ENCODE measurements at places on chromosomes 3 and 15. TPM values are rescaled to one million over a fixed set of nuclear protein-coding genes. Genes with fewer than 3 reads are reported as not detected.

DNA sequence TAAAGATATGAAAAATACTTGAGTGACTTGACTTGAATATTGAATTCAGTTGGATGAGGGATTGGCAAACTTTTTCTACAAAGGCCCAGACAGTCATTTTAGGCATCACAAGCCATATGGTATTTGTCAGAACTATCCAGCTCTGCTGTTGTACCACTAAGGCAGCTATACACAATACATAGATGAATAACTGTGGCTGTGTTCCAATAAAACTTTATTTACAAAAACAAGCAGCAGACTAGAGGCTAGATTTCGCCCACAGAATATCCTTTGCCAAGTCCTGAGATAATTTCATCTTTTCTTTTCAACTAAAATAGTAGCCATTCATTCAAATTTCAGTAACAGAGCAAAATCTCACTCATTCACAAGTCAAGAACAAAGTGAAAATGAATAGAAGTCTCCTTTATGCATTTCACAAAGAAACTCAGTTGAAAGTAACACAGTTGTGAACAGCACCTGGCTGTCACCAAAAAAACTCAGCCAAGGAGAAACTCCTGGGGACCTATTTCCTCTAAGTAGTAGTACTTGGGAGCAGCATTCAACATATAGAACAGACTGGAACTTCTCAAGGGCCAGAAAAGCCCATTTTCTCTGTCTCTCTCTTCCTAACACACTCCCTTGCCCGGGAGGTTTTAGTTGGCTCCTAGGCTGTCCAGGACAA is 56.3 kb downstream of the OSBPL10 start:
- no peak for DNase-seq

- DNase-seq, result peak; percentile 70
Measured at GRCh38 chr3:25663869-25664811, 567 bp downstream of the TOP2B start.

DNA sequence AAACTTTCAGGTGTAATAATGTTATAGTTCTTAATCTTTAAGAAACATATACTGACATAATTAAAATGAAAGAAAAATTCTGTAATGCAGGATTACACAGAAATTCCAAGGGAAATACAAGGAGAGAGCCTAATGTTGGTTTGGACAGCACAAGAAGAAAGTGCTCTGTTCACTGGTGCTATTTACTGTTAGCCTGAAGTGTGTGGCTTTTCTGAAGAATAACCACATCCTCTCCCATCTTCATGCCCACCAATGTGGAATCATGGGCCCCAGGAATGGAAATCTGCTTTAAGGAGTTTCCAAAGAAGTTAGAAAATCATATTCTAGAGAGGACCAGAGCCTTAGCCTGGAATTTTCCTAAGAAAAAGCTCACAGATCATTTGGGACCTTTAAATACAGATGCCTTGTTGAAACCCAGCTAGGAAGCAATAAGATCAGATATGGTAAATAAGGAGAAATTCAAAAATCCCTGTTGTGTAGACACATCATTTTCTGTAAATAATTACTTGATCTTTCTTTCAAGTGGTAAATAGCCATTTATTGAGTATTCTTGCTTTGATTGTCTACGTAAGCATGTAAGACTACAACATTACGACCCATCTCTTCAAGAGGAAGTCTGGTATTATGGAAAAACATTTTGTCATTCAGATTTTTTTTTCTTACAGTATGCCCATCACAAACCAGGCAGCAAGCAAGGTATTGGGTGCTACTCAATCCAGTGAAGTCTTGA is 10.3 kb upstream of the USP50 start:
- DNase-seq, result no peak

CP gene
- total RNA-seq, result 1.0 TPM

FNDC3B gene
- 126 TPM for total RNA-seq

GRCh38 chr3:16319723-16320122 is 54.7 kb downstream of the OXNAD1 start:
- DNase-seq, result no peak

CNTN4 gene
- total RNA-seq, result 0.17 TPM

DNA sequence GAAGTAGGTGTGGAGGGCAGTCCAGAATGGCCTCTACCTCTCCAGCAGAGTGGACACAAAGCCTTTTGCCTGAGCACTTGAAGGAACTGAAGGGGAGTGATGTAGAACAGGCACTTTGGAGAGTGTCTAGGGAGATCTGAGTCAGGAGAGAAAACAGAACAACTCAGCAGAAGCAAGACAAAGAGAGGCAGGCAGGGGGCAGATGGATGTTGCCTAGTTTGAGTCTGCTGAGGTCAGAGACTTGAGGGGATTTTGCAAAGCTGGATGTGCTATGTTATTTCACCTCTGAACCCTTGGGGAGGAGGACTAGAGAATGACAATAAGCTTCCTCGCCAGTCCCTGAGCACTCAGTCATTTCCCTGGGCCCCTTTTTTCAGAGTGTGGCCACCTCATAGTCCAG is 366.4 kb downstream of the EPHB1 start:
- no peak for DNase-seq

- DNase-seq, result no peak
Measured at GRCh38 chr15:28101983-28102441, 2.9 kb upstream of the OCA2 start.

- no peak for DNase-seq
Measured at GRCh38 chr3:159149633-159150032, 347.8 kb downstream of the MFSD1 start.

LRTM1 gene
- not detected for total RNA-seq

GRCh38 chr3:192331749-192332385 is 395.5 kb downstream of the FGF12 start:
- DNase-seq, result no peak

Data from dermis blood vessel endothelial cell (primary cell).